Left cardiac atrium (tissue), 4 donors: ENCODE measurements at places on chromosomes 6 and 20.

- DNase-seq = peak; percentile 85
Measured at GRCh38 chr6:30942338-30943060, 1.7 kb downstream of the MUCL3 start.

DNA sequence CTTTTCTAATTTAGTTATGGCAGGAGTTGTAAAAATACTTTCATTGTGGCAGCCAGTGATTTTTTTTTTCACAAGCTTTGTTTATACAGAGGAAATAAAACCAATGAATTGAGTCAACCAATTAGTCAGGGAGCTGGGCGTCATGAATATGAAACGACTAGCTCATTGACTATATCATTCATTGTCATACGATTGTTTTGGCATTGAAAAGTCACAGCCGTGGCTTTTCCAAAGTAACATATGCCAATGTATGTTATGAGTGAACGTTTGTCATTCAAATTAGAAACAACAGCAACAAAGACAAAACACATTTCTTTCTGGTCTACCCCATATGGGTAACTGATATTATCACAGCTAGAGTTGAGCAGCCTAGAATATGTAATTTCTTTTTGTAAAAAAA, 810.6 kb downstream of the EPHA7 start:
- no peak for DNase-seq

DNA sequence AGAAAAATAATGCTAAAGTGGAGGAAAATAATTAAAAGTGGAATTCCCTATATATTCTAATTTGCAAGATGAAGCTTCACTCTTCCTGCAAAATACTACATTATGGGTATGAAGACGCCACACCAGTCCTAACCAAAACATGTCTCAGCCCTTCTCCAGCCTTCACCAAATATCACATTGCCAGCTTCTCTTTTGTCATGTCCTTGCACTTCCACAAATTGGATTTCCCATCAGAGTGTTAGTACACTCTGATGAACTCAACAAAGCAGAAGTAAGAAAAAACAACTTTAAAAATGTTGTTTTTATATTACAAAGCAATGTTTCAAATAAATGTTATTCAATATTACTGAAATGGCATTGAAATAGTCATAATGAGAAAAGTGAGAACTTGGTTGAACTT, 62.4 kb upstream of the RNF146 start:
- DNase-seq = no peak

GRCh38 chr20:41540918-41541317, 77.3 kb downstream of the CHD6 start:
- DNase-seq = no peak

GRCh38 chr20:3339571-3339970, 67.9 kb downstream of the DNAAF9 start:
- no peak for DNase-seq

- DNase-seq = no peak
Measured at GRCh38 chr6:160121981-160122380, 366 bp downstream of the SLC22A1 start.

DNA sequence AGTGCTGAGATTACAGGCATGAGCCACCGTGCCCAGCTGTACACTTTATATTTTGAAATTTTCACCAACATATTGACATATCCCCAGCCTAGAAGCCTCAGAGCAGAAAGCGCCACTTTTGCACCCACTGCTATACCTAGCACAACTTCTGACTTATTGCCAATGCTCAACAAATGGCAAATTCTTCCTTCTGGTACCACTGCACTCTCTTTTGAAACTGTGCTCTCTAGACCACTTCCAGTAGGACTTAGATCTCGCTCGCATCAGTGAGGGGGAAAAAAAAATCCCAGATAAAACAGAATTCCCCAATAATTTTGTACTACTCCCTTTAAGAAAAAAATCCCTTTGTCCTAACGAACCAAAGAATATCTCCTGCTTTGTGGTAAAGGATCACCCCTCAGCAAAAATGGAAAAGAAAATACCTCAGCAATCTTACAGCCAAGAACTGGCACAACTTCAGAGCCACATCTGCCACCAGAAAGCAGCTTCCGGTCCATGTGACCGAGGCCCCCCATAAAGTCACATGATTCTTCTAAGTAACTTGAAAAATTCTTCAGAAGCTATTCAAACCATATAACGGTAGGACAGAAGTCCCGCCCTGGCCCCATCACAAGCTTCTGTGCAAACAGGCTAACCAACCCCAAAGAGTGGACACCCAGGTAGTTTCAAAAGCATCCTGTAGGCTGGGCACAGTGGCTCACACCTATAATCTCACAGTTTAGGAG, 18.5 kb upstream of the IL17F start:
- DNase-seq = no peak

GRCh38 chr6:1894954-1895353, 285.2 kb downstream of the FOXC1 start:
- DNase-seq = no peak

- DNase-seq = no peak
Measured at GRCh38 chr20:31856516-31856915, 11.1 kb upstream of the FOXS1 start.

- DNase-seq = no peak
Measured at GRCh38 chr6:6402006-6402405, 81.5 kb upstream of the F13A1 start.

GRCh38 chr6:63899550-63899949, 263.9 kb downstream of the PHF3 start:
- no peak for DNase-seq

DNA sequence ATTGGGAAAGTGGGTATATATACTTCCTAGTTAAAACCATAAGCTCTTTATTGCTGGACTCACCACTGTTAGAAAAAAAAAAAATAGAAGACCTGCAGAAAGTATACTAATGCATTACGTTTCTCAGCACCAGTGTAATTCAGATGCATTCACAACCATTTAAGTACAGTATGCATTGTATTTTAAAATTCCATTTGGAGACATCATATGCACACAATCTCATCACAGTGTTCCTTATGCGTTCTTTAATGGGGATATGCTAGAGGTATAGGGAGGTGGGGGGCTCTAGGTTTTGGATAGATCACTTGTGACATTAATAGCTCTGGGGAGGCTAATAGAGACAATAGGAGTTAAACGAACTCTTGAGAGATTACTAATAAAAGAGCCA, 9.4 kb downstream of the TFAP2A start:
- DNase-seq = no peak

DNA sequence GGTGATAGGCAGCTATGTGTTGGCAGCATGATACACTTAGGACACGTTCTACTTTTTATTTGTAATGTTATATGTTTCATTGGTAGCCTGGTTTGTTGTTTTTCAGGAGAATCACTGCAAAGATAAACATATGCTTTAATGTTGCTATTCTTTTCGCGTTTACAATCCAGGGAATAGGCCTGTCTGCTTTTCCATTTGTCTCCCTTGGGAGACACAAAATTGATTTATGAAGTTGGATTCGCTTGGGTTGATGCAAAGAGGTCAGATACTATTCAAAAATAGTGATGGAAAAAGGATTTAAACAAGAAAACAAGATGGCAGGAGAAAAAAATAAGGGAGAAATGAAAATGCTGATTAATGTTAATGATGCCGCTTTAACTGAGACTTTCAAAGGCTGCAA, 179.5 kb upstream of the SOX4 start:
- DNase-seq = no peak

- no peak for DNase-seq
Measured at GRCh38 chr6:84526631-84527030, 237.8 kb downstream of the TBX18 start.

GRCh38 chr6:41935685-41936072, 5.9 kb downstream of the CCND3 start:
- no peak for DNase-seq

- no peak for DNase-seq
Measured at GRCh38 chr6:24643920-24644319, 2.1 kb downstream of the KIAA0319 start.
